Naive B cell (primary cell): ENCODE measurements at places on chromosomes 16 and 17. TPM values are rescaled to one million over a fixed set of nuclear protein-coding genes. Genes with fewer than 3 reads are reported as not detected.

ABHD15 gene
- 18.0 TPM for polyA plus RNA-seq

LDHD gene
- polyA plus RNA-seq = not detected

TANGO6 gene
- 12.5 TPM for polyA plus RNA-seq

PRAC2 gene
- polyA plus RNA-seq = not detected

DNA sequence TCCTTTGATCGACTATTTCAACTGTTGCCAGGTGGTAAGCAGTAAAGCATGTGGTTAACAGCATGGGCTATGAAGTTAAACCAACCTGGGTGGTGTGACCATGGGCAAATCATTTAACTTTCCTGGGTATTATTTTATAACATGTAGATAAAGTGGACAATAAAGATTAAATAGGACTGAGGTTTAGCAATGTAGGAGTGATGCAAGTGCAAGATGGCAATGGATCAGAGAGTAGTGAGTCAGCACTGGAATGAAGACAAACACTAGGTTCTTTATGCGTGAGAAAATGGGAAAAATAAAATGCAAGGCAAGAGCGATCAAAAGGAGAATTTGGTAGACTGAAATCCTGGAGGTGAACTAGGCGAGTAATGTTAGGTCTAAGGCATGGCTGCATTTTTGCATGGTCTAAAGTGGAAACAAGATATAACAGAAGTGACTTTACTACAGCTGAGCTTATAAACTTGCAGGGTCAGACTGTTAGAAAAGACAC is 222.4 kb upstream of the AXIN2 start:
- no peak for DNase-seq

- DNase-seq = no peak
Measured at GRCh38 chr17:64343071-64343774, 47.4 kb downstream of the PECAM1 start.

- peak; percentile 52 for DNase-seq
Measured at GRCh38 chr17:57955183-57955931, at the start of gene CUEDC1. Gene CUEDC1 (minus strand): TSS chr17:57955412. CDS start chr17:57885564, 69,848 bp downstream.

DNA sequence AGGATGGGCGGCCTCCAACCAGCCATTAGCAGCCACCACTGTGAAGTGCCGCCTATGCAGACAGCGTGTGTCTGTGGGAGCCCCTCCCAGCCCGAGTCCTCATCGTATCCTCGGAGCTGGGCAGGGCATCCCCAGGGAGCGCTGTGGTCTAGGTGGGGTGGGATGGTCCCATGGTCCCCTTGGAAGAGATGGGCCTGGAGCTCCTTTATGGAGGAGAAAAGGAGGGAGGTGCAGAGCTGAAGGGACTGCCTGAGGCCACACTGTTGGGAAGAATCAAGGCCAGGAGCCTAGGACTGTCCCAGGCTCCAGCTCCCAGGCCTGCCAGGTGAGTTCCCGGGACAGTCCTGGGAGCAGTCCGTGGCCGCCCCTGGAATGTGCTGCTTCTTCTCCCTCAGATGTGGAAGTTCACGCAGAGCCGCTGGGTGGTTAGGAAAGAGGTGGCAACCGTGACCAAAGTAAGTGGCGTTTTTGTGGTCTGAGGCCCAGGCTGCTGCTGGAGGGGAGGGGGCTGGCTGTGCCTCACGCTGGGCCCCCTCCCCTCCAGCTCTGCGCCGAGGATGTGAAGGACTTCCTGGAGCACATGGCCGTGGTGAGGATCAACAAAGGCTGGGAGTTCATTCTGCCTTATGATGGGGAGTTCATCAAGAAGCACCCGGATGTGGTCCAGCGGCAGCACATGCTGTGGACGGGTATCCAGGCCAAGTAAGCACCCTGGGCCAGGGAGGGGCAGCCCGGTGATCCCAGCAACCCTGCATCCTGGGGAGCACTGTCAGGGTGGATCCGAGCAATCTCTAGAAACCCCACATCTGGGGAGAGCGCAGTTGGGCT is 27.0 kb downstream of the POLR3E start:
- DNase-seq = no peak

- DNase-seq = no peak
Measured at GRCh38 chr17:67467500-67468455, 90.7 kb downstream of the PITPNC1 start.

DNA sequence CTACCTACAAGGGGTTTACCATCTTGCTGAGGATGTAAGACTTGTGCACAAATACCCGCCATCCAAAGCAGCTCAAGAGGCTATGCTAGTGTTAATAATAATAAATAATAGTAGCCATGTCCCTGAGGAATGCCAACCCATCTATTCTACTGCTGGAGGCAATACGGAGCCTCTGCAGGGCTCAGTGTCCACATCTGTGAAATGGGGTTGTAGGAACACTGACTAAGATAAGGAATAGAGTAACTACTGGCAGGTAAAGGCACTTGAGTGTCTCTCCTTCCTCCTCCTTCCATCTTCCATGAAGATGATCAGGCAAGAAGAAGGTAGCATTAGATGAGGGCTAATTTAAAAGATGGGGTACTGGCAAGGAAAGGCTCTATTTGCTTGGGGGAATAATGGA is 295.3 kb downstream of the SLC39A11 start:
- DNase-seq = no peak

DNA sequence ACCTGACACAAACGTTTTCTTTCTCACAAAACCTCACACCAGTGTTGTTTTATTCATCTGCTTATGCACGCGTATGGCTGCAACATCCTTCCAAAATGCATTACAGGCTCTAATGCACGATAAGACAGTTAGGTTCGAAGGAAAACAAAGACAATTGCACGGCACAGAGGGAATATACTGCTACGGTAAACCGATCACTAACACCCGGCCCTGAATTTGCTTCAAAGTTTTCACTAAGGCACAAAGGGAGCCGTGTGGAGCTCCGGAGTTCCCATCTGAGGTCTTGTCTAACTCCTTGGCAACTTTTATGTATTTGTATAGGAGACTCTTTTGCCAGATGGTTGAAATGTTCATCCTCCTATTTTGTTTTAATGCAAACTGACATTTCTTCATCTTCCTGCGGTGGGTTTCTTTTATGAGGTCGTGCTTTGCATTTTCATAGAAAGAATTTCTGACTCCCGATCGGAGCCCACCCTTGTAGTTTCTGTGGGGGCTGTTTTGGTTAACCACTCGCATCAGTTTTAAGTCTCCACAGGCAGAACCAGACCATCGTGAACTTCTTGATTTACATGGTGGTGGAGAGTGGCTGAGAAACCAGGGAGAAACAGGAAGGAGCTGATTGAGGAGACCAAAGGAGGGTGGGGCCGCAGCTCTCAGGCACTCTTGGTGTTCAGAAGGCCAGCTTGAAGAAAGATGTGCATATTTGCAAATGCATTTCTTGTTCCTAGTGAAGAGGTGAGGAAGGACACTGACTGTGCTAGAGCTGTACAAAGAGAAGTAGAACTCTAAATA is 516.8 kb downstream of the MAF start:
- no peak for DNase-seq

DNA sequence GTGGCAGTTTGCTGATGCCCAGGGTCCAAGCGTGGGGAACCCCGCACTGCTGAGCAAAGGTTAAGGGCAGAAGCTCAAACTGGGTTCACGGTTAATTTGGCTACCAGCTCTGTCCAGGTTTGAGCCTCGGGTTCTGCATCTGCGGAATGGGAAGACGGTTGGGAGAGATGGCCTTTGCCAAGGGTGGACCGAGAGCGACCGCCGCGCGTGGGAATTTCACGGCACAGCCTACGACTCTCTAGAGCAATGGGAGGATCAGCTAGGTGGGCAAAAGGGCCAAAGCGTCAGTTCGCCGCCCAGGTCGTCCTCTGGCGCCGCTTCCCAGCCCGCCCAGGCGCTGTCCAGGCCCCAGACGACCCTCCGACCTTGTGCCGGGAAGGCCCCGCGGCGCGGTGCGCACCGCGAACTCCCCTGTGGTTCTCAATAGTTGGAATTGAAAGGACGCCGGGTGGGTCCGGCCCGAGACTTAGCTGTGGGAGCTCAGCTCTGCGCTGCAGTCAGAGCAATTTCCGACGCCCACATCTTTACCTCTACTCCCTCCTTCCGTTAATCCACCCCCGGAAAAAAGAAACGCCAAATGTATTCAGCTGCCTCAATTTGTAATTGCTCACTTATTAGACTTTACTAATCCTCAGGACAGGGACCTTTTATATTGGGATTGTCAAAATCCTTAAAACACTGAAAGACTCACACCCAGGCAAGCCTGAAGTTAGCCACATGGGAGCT is 2.5 kb upstream of the HS3ST3B1 start:
- DNase-seq = no peak

- DNase-seq = no peak
Measured at GRCh38 chr17:30519707-30520106, 42.5 kb downstream of the GOSR1 start.

- DNase-seq = peak; percentile 25
Measured at GRCh38 chr17:19867329-19868078, at the start of gene ULK2. Gene ULK2 (minus strand): TSS chr17:19867936. CDS start chr17:19867417, 519 bp downstream.

GRCh38 chr16:85592700-85593493 is 20.2 kb upstream of the GSE1 start:
- no peak for DNase-seq

- DNase-seq = no peak
Measured at GRCh38 chr17:21269394-21269793, 15.1 kb upstream of the MAP2K3 start.

- no peak for DNase-seq
Measured at GRCh38 chr16:65318138-65318537, 196.3 kb upstream of the CDH11 start.
